ENCODE measurements at places on chromosomes 1 and 21.
A peak's percentile ranks its signal among the peaks of the same experiment; 100 is the strongest.

DNA sequence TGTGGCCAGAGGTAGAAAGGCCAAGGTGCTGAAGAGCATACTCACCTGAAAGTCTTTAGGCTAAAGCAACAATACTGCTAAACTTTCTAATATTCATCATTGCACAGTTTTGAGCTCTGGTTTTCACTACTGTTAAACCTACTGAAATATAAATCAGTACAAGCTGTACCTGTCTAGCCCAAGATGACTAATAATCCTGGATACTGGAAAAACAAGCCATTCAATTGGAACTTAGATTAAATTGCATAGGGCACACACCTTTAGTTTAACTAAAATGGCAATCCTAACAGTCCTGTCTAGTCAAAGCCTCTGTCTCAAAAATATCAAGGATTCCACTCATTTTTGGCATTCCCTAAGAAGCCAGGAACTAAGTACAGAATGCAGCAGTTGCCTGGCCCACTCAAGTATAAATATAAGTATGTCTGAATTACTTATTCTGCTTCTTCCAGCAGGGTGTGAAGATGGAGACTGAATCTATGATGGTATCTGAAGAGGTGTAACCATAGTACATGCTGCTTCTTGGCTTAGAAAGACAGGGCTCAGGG lies 3.1 kb downstream of the CHML start:
- no peak for DNase-seq

- DNase-seq, result no peak
Observed at GRCh38 chr1:175394739-175395138, 202.2 kb upstream of the KIAA0040 start.

DNA sequence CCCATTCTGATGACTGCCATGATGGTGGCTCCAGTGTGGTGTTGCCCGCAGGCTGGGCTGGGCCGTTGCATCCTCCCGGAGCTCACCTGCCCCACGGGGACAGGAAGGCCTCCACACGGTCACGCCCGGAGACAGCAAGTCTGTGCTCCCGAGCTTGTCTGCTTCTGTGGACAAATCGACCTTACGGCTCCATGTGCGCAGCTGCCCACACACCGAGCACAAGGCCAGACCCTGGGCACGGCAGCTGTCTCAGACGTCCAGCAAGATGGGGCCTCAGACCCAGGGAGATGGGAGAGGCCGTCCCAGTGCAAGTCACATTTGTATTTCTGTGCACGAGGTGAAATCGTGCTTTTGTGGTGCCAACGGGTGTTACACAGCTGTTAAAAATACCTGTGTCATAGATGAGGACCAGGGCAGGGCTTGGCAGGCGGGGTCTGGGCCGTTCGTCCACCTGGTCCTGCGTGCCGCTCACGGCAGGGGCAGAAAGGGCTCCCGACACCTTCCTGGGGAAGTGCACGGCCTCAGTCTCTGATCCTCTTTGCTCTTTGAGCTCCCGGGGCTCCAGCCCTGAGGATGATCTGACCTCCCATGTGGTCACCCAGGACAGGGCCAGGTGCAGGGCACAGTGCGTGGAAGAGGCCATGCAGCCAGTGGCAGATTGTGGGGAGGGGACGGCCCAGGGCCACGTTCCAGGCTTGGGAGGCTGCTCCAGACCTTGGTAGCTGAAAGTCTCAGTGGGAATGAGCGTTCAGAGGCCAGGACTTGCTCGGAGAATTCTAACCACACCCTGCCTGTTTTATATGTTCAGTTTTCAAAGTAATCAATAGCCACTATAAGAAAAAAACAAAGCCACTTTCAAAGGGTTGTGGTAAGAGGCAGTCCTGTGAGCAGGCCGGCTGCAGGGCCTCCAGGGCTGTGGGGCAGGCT lies 13.5 kb downstream of the COL6A1 start:
- DNase-seq, result no peak

DNA sequence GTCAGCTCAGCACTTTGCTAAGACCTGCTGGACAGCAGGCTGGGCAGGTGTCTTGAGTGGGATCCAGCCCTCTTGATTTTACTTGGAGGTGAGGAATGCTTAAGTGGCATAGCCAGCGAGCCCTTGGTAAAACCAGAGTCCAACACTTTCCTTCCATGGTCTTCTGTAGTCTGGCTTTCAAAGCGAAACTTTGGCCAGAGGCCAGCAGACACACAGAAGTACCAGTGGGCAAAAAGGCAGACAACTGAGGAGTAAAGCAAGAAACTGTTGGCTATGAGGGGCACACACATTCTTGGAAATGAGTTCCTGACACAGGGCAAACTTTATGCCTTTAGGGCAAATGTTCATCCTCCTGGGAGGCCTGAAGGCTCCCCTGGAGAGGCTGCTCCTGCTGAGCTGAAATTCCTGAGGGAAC lies 281.0 kb upstream of the POU3F1 start:
- no peak for DNase-seq

GRCh38 chr1:48697066-48697707 lies 79.5 kb downstream of the BEND5 start:
- DNase-seq, result peak; percentile 34

- DNase-seq, result no peak
Observed at GRCh38 chr1:181107711-181108110, 19.2 kb downstream of the IER5 start.

GRCh38 chr1:152179566-152179965 lies 20.5 kb upstream of the RPTN start:
- no peak for DNase-seq

DNA sequence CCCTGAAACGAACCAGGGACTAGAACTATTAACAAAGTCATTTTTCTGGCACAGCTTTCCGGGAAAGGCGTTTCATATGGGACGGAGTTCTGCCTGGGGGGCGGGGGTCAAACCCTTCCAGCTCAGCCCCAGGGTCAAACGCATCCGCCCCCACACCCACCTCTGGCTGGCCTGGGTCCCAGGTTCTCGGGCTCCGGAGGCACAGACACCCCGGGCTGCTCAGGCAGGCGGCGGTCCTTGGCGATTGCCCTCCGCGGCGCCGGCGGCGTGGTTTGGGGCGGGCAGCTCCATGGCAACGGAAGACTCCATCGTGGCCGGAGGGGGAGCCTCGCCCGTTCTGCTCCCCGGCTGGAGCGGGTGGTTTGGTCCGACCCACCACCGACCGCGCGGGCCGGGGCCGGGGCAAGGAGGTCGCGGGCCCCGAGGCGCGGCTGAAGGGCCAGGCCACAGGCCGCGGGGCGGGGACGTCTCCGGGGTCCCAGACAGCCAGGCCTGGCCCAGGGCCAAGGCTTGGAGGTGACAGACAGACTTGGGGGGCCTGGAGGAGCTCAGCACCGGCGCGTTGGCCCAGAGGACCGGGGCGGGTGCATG lies at the start of gene CFAP74:
Gene CFAP74 (minus strand): TSS at position 246 of the 591 bp plus-strand sequence. CDS start 12,830 bp downstream, outside the sequence.
- DNase-seq, result no peak

- no peak for DNase-seq
Observed at GRCh38 chr1:230712470-230712942, 1.4 kb downstream of the AGT start.

- no peak for DNase-seq
Observed at GRCh38 chr1:233183226-233184020, 112.1 kb downstream of the PCNX2 start.

DNA sequence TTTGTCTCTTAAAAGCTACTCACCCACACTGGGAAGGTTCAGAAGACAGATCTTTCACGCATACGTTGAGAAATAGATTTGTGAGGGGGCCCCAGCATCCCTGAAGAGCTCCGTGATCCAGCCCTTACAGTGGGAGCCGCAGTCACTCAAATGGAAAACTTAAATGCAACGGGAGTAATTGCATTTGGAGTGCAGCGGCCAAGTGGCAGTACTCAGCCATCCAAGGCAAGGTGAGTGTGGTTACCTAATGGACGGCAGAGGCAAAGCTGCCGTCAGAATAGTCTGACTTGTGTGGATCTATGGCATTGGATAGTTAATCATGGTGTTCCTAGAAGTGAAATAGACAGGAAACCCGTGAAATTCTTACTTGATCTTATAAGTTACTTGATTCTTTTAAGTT lies 5.1 kb downstream of the SPSB1 start:
- DNase-seq, result no peak

DNA sequence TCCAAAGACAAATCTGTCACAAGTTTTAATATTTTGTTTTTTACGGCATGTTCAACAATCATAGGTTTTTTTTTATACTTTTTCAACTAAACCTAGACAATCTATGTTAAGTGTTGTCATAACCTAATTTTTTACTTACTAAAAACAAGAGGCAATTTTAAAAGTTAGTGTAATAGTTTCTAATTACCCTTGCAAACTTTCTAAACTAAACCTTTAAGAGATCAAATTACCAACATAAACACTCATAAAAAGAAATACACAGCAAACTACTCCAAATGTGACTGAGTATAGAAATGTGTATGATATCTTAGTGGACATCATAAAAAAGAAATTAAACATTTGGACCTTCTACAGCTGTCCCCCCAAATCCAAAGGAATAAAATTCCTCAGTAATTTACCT lies 10.0 kb downstream of the ZNF281 start:
- no peak for DNase-seq

- no peak for DNase-seq
Observed at GRCh38 chr1:39501666-39502065, 10.2 kb downstream of the BMP8A start.

DNA sequence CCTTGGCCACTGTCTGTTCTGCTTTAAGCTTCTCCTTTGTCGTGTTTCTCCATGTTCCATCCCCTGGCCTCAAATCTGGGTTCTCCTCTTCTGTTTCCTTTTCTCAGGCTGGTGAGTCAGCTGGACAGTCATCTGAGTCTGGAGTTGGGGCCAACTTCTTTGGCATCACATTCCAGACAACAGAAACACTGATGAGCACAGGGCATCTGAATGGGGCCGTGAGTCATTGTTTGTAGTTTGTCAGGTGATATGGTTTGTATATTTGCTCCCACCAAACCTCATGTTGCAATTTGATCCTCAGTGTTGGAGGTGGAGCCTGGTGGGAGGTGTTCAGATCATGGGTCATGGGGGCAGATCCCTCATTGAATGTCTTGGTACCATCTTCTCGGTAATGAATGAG lies 14.3 kb upstream of the OLIG2 start:
- peak; percentile 99 for DNase-seq

GRCh38 chr1:55635856-55636255 lies 420.7 kb upstream of the USP24 start:
- no peak for DNase-seq
